ENCODE measurements at places on chromosomes 12 and 14. TPM values are rescaled to one million over a fixed set of nuclear protein-coding genes. Genes with fewer than 3 reads are reported as not detected.

DNA sequence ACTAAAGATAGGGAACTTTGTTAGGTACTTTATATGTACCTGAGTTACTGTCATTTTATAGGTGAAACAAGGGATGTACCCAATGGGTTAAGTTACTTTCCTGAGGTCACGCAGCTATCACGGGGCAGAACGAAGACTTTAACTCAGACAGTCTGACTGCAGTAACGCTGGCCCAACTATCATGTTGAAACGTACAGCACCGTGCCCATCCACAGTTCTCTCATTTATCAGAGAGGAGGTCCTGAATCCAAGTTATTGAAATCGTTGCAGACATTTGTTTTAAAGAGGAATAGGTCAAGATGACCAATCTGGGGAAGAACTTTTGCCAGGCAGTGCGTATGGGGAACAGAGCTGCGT lies 587 bp upstream of the C12orf75 start:
- H3K36me3 ChIP-seq = no peaks in the 10 kb centered on the region
- H3K4me1 ChIP-seq = peaks cover 3% of the 10 kb centered on the region
- no peaks in the 10 kb centered on the region for H3K27me3 ChIP-seq
- H3K4me3 ChIP-seq = no peak overlapping the region
- no peak overlapping the region for H3K27ac ChIP-seq

DNA sequence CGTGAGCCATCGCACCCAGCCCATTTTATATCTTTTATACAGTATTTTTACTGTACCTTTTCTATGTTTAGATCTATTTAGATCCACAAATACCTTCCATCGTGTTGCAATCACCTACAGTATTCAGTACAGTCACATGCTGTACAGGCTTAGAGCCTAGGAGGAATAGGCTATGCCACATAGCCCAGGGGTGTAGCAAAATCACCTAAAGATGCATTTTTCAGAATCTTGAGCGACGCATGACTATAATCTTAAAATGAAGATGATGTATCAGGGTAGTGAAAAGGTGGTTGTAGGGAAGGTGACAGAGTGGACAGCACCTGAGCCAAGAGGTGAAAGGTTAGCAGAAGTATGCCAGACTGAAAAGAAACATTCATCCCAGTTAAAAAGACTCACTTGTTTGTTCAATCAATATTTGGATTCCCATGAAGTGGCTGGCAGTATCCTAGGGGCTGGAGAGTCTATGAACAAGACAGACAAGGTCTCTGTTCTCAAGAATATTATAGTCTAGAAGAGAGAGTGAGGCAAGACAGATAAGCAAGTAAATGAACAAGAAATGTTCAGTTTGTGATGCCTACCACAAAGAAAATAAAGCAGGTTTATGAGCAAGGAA lies 3.6 kb downstream of the SPRING1 start:
- H3K27me3 ChIP-seq = no peaks in the 10 kb centered on the region
- peaks cover 6% of the 10 kb centered on the region for H3K36me3 ChIP-seq
- no peaks in the 10 kb centered on the region for H3K4me1 ChIP-seq
- H3K4me3 ChIP-seq = no peak overlapping the region

DNA sequence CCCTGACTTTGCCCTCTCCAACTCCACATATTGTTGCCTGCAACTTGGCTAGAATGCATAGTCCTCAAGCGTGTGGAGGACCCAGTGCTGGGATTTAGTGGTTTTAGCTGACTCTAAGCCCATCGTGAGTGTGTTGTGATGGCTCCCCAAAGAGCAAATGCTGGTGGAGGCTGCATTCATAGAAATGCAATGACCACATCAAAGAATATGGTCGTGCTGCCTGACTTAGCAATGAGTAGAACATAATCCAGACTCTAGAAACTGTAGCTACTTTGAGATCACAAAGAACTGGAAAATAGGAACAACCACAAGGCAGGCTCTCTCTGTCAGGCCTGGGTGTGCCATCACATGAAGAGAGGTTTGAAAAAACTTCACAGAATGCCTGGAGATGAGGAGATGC lies 1.3 kb downstream of the DYRK4 start:
- no peaks in the 10 kb centered on the region for H3K36me3 ChIP-seq
- no peaks in the 10 kb centered on the region for H3K27me3 ChIP-seq
- no peak overlapping the region for H3K4me3 ChIP-seq
- DNase-seq = no peak

GRCh38 chr14:94153750-94154342 lies 20.3 kb upstream of the PPP4R4 start:
- H3K4me1 ChIP-seq = no peaks in the 10 kb centered on the region
- no peak overlapping the region for H3K4me3 ChIP-seq
- no peak overlapping the region for H3K27ac ChIP-seq
- no peaks in the 10 kb centered on the region for H3K36me3 ChIP-seq
- H3K27me3 ChIP-seq = no peaks in the 10 kb centered on the region
- DNase-seq = no peak

DNA sequence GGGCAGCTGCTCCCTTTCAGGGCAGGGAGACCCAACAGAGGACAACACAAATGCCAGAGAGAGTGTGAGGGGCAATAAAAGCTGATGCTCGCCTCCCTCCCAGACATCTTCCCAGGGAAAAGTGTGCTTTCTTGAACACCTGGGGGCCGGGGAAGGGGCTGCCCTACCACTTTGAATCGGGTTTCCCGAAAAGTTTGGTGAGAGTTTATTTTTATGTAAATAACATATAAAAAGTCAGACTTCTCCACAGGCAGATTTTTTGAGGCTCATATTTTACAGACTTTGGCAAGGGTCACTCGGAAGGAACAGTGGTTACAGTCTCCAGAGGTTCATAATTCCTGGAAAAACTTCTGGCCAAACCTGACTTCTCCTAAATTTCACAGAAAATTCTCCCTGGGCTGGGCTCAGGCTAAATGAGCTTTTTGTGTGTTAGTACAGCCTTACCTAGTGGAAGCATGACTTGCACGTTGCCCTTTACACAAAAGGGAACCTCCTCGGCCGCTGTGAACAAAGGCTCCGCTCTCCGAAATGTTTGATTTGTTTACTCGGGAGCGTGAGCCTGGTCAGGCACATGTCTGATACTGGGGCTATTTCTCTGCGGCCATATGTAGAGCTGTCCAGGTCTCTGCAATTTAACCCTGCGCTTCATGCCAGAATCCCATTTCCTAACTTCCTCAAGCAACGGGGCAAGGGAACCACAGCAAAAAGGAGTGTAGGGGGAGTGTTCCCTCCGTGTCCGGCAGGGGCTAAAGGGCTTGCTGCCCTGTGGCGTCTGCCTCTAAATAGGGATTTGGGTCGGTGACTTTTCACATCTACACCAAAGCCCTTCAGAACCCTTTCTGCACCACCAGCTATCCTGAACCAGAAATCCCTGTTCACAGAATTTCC lies 3.4 kb downstream of the RTL1 start:
- H3K27ac ChIP-seq = no peak overlapping the region
- DNase-seq = no peak
- H3K4me3 ChIP-seq = peak overlapping the region; percentile 1
- no peaks in the 10 kb centered on the region for H3K36me3 ChIP-seq
- peaks cover 54% of the 10 kb centered on the region for H3K27me3 ChIP-seq

DNA sequence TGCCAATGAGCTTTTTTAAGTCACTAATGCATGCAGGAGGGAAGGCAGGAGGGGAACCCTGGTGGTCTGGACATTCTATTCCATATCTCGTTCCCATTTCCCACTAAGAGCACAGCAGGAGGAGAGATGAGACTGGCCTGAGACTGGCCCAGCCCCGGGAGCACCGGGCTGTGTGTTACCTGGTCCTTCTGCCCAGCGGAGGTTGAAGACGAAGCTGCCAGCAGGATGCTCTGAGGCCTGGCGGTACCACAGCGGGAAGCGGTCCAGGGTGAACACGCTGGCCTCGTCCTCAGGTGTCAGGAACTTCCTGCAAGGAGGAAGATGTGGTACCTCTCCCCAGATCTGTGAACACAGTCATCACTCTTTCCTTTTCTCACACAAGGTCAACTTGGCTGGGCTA lies 23.9 kb downstream of the LRTM2 start:
- H3K4me3 ChIP-seq = no peak overlapping the region
- DNase-seq = no peak
- H3K36me3 ChIP-seq = no peaks in the 10 kb centered on the region
- H3K27ac ChIP-seq = no peak overlapping the region
- H3K4me1 ChIP-seq = no peaks in the 10 kb centered on the region
- H3K27me3 ChIP-seq = no peaks in the 10 kb centered on the region

GRCh38 chr12:105783983-105784947 lies 354.5 kb downstream of the NUAK1 start:
- no peaks in the 10 kb centered on the region for H3K4me1 ChIP-seq
- H3K27me3 ChIP-seq = no peaks in the 10 kb centered on the region
- peak; percentile 31 for DNase-seq
- peak overlapping the region; percentile 15 for H3K27ac ChIP-seq
- no peak overlapping the region for H3K4me3 ChIP-seq

DNA sequence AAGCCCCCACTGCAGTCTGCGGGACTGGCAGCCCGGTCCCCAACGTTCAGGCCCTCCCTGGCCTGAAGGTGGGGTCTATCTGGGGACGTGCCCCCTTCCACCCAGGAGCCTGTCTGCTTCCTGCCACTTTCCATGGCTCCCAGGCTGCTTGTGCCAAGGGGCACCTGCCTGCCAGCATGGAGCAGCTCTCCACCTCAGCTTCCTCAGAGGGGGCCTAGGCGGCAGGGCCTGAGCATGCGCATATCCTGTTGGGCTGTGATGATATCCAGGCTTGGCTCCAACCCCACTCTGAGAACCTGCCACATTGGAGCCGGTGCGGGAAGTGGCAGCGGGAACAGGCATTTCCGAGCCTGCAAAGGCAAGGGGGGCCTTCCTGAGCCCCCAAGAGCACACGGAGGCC lies 57.4 kb downstream of the FUT8 start:
- DNase-seq = no peak
- no peaks in the 10 kb centered on the region for H3K27me3 ChIP-seq
- H3K36me3 ChIP-seq = peaks cover 2% of the 10 kb centered on the region
- H3K4me3 ChIP-seq = no peak overlapping the region

DNA sequence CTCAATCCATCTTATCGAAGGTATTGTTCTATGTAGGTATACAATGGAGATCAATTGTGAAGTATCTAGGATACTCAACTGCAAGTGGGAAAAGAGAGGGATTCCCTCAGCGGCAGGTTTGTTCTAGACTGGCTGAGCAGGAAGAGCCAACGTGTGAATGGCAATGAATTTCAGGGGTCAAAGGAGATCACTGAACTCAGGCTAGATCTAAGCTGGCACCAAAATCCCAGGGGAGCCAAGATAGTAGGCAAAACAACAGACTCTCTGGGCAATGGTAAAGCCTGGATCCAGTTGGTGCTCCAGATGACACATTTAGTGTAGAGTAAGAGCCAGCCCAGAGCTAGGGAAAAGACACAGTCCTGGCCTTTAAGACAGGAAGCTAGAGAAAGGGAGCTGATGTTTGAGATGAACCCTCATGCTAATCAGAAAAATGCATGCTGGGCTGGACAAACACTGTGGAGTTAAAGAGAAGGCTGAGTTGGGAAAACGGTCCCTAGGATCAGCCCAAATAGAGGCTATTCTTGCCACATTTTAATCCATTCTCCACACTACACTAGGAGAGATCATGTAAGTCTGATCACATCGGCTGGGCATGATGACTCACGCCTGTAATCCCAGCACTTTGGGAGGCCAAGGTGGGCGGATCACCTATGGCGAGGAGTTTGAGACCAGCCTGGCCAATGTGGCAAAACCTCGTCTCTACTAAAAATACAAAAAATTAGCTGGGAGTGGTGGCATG lies 45.6 kb downstream of the EFCAB11 start:
- DNase-seq = no peak
- no peaks in the 10 kb centered on the region for H3K36me3 ChIP-seq
- no peak overlapping the region for H3K27ac ChIP-seq
- no peak overlapping the region for H3K4me3 ChIP-seq
- no peaks in the 10 kb centered on the region for H3K27me3 ChIP-seq

- no peak for DNase-seq
- no peak overlapping the region for H3K4me3 ChIP-seq
- no peak overlapping the region for H3K27ac ChIP-seq
- H3K36me3 ChIP-seq = peaks cover 7% of the 10 kb centered on the region
Observed at GRCh38 chr12:30643366-30643765, 52.3 kb downstream of the IPO8 start.

GRCh38 chr12:64781280-64782190 lies 22.3 kb upstream of the GNS start:
- H3K36me3 ChIP-seq = no peaks in the 10 kb centered on the region
- peak overlapping the region; percentile 43 for H3K27ac ChIP-seq
- H3K4me1 ChIP-seq = peaks cover 6% of the 10 kb centered on the region
- peak overlapping the region; percentile 62 for H3K4me3 ChIP-seq
- peak; percentile 27 for DNase-seq

- no peaks in the 10 kb centered on the region for H3K4me1 ChIP-seq
- H3K36me3 ChIP-seq = no peaks in the 10 kb centered on the region
- no peak overlapping the region for H3K27ac ChIP-seq
- DNase-seq = no peak
- H3K4me3 ChIP-seq = no peak overlapping the region
- H3K27me3 ChIP-seq = peaks cover 28% of the 10 kb centered on the region
Observed at GRCh38 chr14:85124631-85125290, 405.2 kb upstream of the FLRT2 start.

CEBPE gene
- total RNA-seq = 0.67 TPM

TAS2R13 gene
- 1.7 TPM for total RNA-seq

APOLD1 gene
- total RNA-seq = 19.4 TPM

DIO3 gene
- total RNA-seq = 0.91 TPM

RASSF8 gene
- 43.7 TPM for total RNA-seq

SLC6A12 gene
- total RNA-seq = 4.5 TPM
